ENCODE measurements at places on chromosomes 3 and 15.

GRCh38 chr15:63998489-63998888, 47.8 kb downstream of the DAPK2 start:
- DNase-seq, result no peak

DNA sequence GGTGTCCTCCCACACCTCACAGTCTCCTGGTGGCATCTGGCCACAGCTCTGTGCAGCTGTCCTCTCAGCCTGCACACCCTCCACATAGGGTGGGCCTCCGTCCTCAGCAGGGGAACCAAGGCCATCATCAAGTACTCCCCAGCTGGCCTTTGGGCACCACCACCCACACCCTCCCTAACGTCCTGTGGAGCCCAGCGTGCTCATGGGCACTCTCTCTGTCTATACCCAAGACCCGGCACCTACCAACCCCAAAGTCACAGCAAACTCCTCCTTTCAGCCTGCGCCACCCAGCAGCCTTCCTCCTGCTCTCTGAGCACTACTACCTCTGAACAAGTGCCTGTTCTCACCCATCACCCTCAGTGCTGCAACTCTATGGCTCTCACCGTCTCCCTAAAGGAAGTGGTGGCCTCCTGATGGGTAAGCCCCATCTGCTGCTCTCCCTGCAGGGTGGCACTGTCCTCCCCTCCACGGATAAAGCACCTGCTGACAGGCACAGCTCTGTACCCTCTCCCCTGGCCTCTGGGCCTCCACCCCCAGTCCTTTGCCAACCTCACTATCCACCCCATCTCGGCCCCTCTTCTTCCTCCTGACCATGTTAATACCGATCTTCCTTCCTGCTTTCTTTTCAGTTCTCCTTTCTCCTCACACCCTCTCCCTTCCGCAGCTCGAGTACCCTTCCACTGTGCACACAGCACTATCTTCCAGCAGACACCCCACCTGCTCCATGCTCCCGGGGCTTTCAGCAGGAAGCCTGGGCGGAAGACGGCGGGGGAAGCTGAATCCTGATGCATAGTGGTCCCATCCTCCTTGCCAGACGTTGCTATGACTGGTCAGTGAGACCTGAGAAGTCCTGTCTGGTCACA, 31.5 kb downstream of the SLC41A3 start:
- no peak for DNase-seq

GRCh38 chr15:85649372-85649771, 145.4 kb downstream of the KLHL25 start:
- peak; percentile 90 for DNase-seq

- DNase-seq, result no peak
These were observed 317.7 kb upstream of the ADAMTS9 start for GRCh38 chr3:65005486-65005885.

DNA sequence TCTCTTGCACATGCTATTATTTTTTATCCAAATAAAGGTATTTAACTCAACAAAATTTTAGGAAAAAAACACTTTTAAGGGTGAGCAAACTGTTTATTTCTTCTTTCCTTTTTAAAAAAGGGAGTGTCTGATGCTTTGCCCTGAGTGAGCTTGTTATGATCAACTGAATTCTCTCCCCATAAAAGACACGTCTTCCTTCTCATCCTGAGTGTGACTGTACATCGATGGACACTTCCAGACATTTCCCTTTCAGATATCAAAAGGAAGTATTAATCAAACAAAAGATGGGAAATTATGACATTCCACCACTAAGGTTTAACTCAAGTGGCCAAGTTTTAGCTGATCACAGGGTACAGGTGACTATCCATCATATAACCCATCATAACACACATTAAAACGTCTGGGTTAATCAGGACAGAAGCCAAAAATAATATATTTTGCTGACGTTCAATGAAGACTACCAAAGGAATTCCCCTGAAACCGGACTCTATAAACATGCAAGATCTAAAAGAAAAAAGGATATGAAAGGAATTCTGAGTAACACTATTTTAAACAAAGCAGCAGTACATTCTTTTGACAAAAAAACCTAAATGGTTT, 354.8 kb downstream of the MECOM start:
- DNase-seq, result no peak

DNA sequence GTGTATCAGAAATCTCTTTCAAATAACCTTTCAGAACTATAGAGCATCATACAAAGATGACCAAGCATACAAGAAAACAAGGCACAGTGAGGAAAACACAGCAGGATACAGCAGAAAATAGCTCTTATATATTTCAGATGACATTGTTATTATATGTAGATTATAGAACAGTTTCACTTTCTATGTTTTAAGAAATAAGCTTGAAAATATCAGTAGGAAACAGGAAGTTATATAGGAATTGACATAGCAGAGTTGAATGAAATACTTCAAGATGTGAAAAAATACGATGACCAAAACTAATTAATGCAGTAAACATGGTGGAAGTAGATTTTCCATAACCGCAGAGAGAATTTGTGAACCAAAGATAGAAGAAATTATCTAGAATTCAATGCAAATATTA, 75.2 kb downstream of the LYSMD4 start:
- DNase-seq, result no peak

- no peak for DNase-seq
These were observed 29.4 kb downstream of the TTC14 start for GRCh38 chr3:180631317-180631716.

DNA sequence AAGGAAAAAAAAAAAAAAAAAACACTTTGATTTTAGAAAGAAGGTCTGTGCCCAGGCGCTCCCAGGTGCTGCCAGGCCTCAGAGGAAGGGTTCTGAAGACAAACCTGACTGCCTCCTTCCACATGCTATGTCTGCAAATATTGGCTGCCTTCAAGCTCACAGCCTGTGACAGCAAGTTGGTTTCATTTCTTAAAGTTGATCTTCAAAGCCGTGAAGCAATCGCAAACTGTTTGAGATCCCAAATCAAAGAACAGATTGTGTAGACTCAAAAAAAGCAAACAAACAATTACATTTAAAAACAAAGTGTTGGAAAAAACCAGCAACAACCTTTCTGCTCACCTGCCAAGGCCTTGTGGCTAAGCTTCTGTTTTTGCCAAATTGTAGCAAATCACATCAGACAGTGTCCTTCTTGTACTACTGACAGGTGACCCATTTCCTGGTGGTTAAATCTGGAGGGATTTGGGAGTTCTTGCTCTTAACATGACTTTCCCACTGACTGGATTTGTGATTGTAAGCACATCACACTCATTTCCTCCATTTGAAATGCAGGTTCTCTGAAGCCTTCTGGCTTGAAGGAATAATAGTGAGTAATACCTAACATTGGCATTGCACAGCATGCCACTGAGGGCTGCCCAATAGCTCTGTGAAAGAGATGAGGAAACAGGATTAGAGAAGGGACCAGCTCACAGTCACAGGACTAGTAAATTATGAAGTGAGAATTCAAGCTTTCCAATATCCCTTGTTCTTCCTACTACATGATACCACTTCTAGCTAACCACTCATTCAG, 502.4 kb downstream of the LPP start:
- peak; percentile 72 for DNase-seq

GRCh38 chr3:190695225-190695624, 167.3 kb downstream of the GMNC start:
- DNase-seq, result no peak

DNA sequence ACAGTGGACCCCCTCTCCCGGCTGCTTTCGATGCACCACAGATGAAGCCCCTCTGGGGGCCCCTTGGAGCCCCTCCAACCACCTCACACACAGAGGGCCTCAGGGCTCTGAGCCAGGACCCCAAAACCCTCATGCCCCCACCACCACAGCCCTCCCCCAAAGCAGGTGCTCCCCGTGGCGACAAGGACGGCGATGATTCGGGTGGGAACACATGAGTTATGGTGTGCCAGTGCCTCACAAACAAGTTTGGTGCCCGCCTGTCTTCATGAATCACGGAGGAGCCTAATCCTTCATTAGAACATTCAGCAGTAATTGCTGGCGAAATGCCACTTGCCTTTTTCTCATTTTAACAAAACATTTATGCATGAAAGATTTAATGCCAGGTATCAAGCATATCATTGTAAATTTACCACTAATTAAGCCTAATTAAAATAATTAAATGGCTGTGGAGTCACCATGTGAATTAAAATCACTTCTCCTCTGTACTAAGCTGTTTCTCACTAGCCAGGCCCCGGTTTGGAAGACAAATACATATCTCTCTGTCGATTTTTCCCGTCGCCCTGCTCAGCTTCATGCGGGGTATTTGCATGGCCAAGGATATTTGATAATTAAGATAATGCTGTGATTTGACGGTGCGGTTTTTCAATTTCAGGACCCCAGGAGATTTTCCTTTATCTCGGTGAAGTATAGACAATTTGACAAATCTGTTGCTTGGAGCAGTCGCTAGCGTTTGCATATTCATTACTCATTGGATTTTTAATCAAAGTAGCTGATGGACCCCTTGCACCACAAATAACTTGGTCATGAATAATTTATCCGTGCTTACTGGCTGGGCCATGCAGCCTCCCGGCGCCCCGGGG, 157.0 kb downstream of the TLE3 start:
- no peak for DNase-seq

DNA sequence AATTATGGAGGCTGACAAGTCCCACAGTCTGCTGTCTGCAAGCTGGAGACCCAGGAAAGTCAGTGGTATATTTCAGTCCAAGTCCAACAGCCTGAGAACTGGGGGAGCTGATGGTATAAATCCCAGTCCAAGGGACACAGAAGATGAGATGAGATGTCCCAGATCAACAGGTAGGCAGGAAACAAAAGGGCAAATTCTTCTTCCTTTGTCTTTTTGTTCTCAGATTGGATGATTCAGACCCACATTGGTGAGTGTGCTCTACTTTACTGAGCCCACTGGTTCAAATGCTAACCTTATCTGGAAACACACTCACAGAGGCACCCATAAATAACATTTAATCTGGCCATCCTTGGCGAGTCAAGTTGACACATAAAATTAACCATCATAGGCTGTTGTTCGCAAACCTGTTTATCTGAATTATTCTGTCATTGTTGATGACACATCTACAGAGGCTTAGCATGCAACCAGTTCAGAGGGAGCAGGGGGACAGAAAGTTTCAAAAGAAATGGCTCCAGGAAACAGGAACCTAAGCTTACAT, 62.7 kb upstream of the ITGA11 start:
- no peak for DNase-seq

Data from kidney capillary endothelial cell (primary cell).